Cardiac muscle cell (in vitro differentiated cells and primary cell): ENCODE measurements at places on chromosomes 3 and 15. TPM values are rescaled to one million over a fixed set of nuclear protein-coding genes. Genes with fewer than 3 reads are reported as not detected.

- DNase-seq: no peak
Observed at GRCh38 chr3:172876297-172876696, 125.8 kb downstream of the ECT2 start.

DNA sequence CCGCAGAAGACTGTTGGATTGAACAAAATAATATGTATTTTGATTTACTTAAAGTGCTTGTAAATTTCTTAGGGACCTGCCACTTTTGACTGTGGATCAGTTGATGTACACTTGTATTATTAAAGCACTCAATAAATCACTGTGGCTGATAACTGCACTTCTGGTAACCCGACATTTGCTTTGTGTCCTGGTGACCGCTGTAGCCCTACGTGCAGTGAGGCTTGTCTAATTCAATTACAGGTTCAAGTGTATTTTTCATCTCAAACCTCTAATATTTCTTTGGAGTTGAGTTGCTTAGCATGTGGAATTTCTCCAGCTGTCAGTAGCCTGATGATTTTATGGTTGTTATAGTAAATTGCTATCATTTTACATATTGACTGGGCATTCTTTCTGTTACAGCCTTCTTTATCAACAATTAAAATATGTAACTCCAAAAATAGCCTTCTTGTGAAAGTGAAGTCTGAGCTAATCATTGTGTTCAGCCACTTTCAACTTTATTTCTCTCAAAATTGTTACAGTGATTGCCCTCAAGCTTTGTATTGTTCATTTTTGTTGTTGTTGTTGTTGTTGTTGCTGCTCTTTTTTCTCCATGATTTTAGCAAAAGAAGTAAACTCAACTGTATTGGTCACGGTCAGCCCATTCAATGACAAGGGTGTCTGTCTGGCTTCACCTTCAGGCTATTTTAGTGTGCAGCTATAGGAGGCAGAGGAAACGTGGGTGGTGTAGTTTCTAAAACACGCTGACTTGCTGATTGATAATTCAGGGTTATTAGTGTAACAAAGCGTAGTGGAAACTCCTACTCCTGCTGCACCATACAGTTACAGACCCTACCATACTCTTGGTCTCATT lies 215.1 kb upstream of the UBE2E1 start:
- peak; percentile 36 for DNase-seq

GRCh38 chr3:50405249-50405648 lies 45.9 kb upstream of the TMEM115 start:
- peak; percentile 29 for DNase-seq

Gene SIDT1
- polyA plus RNA-seq: 0.32 TPM in 1 of 2 replicates, not detected in the other

Gene DMXL2
- 16.3 and 27.0 TPM in 2 replicates for polyA plus RNA-seq

Gene ANKUB1
- not detected in 2 replicates for polyA plus RNA-seq

Gene GOLGA8M
- polyA plus RNA-seq: not detected in 2 replicates
